Large intestine (tissue), 12 donors: ENCODE measurements at places on chromosomes 1 and 21.

GRCh38 chr1:64563958-64564565 is 94.1 kb downstream of the CACHD1 start:
- H3K4me3 ChIP-seq: no peak overlapping the region
- no peaks in the 10 kb centered on the region for H3K4me1 ChIP-seq
- peaks cover 2% of the 10 kb centered on the region for H3K36me3 ChIP-seq
- no peaks in the 10 kb centered on the region for H3K27me3 ChIP-seq
- no peak overlapping the region for H3K27ac ChIP-seq

- H3K27ac ChIP-seq: no peak overlapping the region
- no peaks in the 10 kb centered on the region for H3K27me3 ChIP-seq
- H3K4me1 ChIP-seq: no peaks in the 10 kb centered on the region
- DNase-seq: no peak
- H3K4me3 ChIP-seq: no peak overlapping the region
These were observed 625.2 kb downstream of the SMYD3 start for GRCh38 chr1:245881767-245882391.

- H3K27ac ChIP-seq: no peak overlapping the region
- H3K4me1 ChIP-seq: no peaks in the 10 kb centered on the region
- no peak overlapping the region for H3K4me3 ChIP-seq
- H3K27me3 ChIP-seq: no peaks in the 10 kb centered on the region
These were observed 64.8 kb upstream of the PTCH2 start for GRCh38 chr1:44907893-44908292.

GRCh38 chr1:80272495-80272894 is 1266.0 kb upstream of the ADGRL4 start:
- H3K4me1 ChIP-seq: no peaks in the 10 kb centered on the region
- H3K4me3 ChIP-seq: no peak overlapping the region
- no peak for DNase-seq
- no peaks in the 10 kb centered on the region for H3K27me3 ChIP-seq
- no peaks in the 10 kb centered on the region for H3K36me3 ChIP-seq

DNA sequence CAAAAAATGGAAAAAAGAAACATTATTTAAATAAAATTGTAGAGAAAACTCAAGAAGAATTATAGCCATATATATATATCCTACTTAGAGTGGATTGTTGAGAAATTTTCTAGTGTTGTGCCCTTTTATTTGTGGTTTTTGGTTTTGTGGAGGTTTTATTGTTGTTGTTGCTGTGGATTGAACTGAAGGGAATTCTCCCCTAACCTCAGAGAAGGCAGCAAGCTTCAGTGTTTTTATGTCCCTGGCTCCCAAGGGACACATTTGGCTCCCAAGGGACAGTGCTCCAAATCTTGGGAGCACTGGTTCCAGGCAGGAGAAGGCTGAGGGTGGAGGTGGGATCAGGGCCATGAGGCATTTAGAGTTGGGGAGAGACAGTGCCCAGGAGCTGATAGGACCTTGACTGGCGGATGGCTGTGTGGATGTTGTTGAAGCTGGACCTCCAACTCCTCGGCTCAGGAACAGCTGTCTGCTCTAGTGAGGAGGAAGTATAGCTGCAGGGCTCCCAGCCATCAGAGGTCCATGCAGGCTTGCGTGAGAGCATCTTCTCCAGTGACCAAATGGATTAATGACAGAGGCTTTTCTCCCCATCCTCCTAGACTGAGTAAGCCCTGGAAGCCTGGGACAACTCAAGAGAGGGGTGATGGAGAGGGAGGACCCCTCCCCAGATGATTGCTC is 100.5 kb downstream of the TEX35 start:
- no peaks in the 10 kb centered on the region for H3K36me3 ChIP-seq
- no peaks in the 10 kb centered on the region for H3K27me3 ChIP-seq
- no peak overlapping the region for H3K4me3 ChIP-seq
- H3K27ac ChIP-seq: no peak overlapping the region
- no peaks in the 10 kb centered on the region for H3K4me1 ChIP-seq
